ENCODE measurements at places on chromosomes 16 and 17.

DNA sequence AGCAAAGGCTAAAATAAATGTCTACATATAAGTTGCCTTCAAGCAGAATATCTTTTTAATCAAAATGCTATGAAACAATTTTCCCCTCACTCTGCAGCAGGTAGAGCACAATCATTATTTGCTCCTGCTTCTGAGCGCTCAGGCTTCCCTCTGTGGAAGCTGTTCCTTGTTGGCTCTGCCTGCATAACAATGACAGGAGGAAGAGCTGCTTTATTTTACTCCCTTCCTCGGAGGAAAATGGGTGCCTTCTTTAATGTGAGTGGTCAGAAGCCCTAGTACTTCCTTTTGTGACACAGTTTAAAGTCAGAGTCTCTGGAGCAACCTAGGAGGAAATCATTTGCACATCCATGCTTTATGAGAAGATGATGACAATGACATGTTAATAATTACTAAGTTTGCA, 492.1 kb downstream of the CDH8 start:
- no peak for DNase-seq

DNA sequence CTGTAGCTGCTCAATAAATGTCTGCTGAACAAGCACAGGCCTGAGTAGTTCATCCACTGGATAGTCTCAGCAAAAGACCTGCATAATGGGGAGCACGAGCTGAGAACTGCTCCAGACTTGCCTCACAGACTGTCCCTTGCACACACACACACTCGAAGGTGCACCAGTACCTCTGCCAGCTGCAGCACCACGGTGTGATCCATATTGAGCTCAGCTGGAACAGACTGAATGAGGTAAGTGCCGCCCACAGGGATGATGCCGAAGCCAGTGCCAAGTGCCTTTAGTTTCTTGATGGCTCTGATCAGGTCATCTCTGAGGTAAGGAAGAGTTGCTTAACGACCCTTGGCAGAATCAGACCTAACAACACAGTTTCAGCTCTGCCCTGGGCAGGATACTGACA, 11.6 kb downstream of the SNF8 start:
- no peak for DNase-seq

- DNase-seq: no peak
Measured at GRCh38 chr16:82384949-82385348, 214.9 kb upstream of the MPHOSPH6 start.

GRCh38 chr16:13333336-13333735, 431.9 kb downstream of the SHISA9 start:
- DNase-seq: no peak

- DNase-seq: no peak
Measured at GRCh38 chr17:676060-676700, 38.5 kb downstream of the VPS53 start.

GRCh38 chr17:47797797-47798196, 23.8 kb downstream of the OSBPL7 start:
- DNase-seq: no peak

- no peak for DNase-seq
Measured at GRCh38 chr16:4415538-4416199, 727 bp downstream of the CORO7 start.

GRCh38 chr16:9969580-9969979, 212.6 kb downstream of the GRIN2A start:
- DNase-seq: no peak

GRCh38 chr17:79113699-79114457, 39.3 kb downstream of the ENGASE start:
- DNase-seq: no peak

DNA sequence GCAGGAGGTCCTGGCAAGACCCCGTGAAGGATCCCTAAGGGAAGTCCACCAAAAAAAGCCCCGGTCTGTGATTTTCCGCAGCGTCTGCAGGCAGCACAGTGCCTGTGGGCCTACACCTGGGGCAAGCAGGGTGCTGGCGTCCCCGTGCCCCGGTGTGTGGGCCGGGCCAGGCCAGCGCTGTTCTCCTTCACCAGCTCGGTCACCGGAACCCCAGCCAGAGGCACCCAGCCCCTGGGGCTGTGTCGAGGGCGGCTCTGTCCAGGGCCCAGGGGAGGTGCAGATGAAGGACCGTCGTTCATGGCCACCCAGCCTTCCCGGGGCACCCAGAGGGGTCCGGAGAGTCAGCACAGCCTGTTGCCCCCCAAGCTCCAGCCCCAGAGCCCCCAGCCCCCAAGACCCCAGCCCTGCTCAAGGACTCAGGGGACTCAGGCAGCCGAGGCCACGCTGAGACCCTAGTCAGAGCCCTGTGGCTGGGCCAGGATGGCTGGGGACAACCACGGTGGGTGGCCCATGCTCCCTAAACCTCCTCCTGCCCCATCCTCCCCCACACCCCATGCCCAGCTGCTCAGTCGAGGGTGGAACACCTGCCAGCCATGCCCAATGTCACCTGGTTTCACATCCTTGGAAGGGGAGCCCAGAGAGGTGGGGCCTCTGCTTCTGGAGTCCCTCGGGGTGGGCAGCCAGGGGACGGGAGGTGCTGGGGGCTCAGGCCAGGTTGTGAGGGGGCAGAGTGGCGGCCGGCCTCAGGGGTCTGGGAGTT, 5.7 kb upstream of the C1QTNF8 start:
- DNase-seq: no peak

DNA sequence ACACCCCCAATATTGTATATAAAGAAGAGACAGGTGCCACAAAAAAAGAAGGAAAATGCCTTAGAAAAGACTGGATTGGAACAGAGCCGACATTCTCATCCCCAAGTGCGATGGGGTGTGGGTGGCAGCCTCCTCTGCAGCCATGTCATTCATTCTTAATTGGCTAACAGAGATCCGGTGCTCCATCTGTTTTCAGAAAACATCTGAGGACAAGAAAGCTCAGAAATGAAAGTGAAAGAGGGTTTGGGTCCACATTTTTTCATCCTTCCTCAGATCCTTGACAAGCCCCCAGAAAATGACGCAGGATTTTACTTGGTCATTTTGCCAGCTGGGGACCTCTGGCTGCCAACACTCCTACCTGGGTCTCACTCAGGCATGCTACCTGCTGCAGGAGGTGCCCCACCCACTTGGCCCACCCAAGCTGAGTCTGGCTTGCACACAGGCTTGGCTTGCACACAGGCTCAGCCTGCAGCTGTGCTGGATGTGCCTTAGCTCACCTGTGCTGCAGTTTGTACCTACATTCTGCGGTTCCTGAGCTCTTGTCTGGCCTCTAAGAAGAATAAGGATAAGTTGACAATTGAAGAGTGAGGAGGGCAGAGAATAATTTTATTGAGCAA, 21.9 kb downstream of the KIF2B start:
- no peak for DNase-seq

- DNase-seq: no peak
Measured at GRCh38 chr17:67187927-67188326, 57.1 kb downstream of the HELZ start.

- no peak for DNase-seq
Measured at GRCh38 chr16:2952679-2953078, 11.4 kb upstream of the KREMEN2 start.

DNA sequence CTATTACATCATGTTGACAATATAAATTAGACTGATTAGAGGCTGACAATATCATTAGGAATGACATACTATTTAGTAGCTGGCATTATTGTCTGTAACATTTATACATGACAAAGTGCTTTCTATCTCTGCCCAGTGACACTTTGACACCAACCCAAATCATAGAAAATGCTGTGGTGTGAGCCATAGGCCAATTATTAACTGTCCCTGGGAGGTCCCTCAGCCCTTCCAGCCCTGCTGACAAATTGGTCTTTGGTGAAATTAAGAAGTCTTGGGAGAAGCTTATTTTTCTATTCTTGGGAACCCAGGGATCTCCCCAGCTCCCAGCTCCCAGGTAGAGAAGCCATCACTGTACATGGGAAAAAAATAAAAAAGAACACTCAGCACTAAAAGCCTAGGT, 179.6 kb downstream of the AIPL1 start:
- no peak for DNase-seq

DNA sequence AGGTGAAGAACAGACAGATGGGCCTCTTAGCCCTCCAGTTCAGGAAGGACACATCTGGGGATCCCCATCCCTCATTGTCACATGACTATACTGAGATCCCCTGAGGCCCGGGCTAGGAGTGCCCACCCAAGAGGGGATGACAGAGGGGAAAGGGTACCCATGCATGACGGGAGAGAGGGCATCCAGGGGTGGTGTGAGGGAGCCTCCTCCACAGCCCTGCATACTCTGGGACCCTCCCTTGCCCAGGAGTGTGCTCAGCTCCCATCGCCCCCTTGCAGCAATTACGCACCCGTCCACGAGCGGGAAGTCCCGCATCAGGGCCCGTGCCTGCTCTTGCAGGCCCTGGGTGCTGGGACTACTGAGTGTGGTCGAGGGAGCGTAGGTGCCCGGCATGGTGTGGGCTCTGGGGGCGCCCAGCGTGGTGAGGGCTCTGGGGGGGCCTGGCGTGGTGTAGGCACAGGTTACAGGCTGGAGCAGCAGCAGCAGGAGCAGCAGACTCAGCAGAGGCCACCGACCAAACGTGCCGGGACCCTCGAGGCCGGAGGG, 6.5 kb downstream of the DPEP2 start:
- DNase-seq: no peak

GRCh38 chr17:20116683-20117309, 107.6 kb downstream of the SPECC1 start:
- peak; percentile 40 for DNase-seq

DNA sequence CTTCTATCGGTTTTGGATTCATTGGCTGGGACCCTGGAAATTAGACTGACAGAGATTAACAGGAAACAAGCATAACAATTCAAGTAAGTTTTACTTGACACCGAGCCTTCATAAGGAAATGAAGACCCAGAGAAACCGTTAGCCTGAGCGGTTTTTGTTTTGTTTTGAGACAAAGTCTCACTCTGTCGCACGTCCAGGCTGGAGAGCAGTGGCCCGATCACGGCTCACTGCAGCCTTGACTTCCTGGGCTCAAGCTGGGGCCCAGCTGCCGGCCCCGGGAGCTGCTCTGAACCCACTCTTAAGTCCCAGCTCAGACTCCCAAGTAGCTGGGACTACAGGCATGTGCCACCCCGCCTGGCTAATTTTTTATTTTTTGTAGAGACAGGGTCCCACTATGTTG, 321.3 kb downstream of the SEC14L1 start:
- DNase-seq: no peak

- no peak for DNase-seq
Measured at GRCh38 chr17:7133424-7133823, 18.8 kb upstream of the ASGR2 start.

- no peak for DNase-seq
Measured at GRCh38 chr17:15910791-15911190, 34.1 kb upstream of the ADORA2B start.

GRCh38 chr16:8375232-8375587, 215.1 kb downstream of the TMEM114 start:
- no peak for DNase-seq

- peak; percentile 92 for DNase-seq
Measured at GRCh38 chr17:7841915-7842379, 7.9 kb downstream of the KDM6B start.

DNA sequence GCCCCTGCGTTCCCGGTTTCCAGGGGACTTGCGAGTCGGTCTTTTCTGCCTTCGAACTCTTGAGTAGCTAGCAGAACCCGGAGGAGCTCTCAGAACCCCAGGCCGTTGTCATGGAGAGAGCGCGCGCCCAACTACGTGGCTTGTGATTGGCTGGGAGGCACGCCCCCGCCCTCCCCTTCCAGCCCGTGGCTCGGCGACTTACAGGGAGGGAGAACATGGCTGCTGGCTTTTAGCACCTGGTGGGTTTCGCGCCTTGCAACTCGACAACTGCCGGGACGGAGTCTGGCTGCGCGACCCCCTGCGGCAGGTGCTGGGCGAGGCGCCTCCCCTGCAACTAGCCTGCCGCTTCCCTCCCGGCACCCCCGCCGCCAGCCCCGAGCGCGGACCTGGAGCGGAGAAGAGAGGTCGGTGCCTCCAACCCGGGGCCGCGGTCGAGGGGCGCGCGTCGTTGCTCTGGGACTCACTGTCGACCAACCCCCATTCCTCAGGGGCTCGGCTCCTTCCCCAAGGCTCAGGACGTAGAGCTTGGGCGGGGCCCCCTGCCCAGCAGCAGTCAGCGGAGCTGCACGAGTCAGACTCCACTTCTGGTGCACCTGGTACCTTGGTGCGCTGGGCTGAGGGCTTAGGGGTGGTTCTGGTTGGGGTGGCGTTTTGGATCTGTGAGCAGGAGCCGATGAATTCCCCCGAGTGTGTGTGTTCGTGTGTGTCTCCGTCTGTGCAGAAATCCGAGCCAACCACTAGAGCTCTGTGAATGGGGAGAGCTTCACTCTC, 9.0 kb upstream of the ZFP90 start:
- DNase-seq: peak; percentile 71

DNA sequence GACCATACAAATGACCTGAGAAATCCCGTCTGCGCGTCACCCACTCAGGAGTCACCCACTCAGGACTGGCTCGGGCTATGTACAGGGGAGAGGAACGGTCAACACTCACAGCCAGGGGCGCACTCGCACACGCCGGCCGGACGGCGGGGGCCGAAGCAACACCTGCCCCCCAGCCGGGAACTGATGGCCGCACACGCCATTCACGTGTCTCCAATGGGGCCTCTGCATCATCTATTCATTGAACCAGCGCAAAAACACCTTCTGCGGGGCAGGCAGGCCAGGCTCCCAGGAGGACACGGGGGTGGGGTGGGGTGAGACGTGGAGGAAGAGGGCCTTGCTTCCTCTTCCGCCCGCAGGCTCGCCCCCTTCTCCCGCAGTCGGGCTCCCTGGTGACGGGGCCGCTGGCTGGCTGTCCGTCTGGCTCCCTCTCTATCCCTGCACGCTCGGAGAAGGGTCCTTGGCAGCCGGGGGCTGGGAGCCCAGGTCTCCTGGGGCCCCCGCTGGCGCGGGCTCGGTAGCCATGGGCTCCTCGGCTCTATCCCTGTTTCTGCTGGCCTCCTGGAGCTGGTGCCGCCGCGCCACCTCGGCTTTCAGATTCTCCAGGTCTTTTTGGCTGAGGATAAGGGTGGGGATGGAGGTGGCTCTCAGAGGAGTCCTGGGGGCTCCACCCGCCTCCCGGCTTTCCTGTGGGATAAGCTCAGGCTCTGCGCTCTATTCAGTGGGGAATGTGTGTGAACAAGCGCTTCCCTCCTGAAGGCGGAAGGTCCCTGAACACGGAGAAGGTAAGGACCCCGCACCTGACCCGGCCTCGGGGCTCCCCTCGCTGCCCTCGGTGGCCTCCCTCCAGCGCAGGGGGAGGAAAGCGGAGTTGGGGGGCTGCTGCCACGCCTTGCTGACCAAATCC, 21.1 kb downstream of the CLUH start:
- no peak for DNase-seq

- DNase-seq: no peak
Measured at GRCh38 chr16:69823831-69824563, 61.9 kb downstream of the WWP2 start.

GRCh38 chr17:40416671-40417070, 1.0 kb downstream of the TOP2A start:
- no peak for DNase-seq

- no peak for DNase-seq
Measured at GRCh38 chr16:24288516-24288915, 32.4 kb downstream of the CACNG3 start.

DNA sequence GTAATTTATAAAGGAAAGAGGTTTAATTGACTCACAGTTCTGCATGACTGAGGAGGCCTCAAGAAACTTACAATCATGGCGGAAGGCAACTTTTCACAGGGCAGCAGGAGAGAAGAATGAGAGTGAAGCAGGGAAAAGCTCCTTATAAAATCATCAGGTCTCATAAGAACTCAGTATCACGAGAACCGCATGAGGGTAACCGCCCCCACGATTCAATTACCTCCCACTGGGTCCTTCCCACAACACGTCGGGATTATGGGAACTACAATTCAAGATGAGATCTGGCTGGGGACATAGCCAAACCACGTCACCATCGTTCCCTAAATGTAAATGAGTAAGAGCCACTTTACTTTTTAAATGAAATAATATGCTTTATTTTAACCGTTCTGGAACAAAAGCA, 89.9 kb upstream of the NACA2 start:
- no peak for DNase-seq

Data from NCI-H1930 (cell line).